ENCODE measurements at places on chromosomes 4 and X.

- no peak for DNase-seq
Measured at GRCh38 chr4:174281182-174281737, 2.2 kb downstream of the FBXO8 start.

DNA sequence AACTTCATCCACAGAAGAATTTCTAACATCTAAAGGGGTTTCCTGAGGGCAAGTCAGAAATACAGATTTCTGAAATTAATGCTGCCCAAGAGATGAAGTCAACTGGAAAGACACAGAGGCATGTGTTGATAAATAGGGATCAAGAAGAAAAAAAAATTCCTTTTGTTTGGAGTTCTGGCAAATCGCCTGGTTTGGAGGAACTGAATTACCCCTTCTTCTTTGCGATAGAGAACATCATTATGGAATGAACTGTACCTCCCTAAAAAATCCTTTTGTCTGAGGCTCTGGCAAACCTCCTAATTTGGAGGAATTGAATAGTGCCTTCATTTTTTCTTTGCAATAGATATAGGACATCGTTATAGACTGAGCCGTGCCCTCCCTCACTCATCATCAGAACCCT lies 200.9 kb downstream of the DHRSX start:
- no peak for DNase-seq

- DNase-seq, result no peak
Measured at GRCh38 chr4:189597341-189597740, 343.3 kb upstream of the FRG1 start.

- no peak for DNase-seq
Measured at GRCh38 chr4:183260491-183261151, 59.5 kb downstream of the CLDN22 start.

- DNase-seq, result no peak
Measured at GRCh38 chr4:76688619-76689144, 209.3 kb downstream of the SOWAHB start.

GRCh38 chr4:41442810-41443209 lies 95.1 kb upstream of the LIMCH1 start:
- DNase-seq, result no peak

GRCh38 chr4:159103384-159103990 lies 608 bp downstream of the RAPGEF2 start:
- DNase-seq, result peak; percentile 63

- DNase-seq, result no peak
Measured at GRCh38 chr4:76637712-76638361, 202.8 kb downstream of the SHROOM3 start.

DNA sequence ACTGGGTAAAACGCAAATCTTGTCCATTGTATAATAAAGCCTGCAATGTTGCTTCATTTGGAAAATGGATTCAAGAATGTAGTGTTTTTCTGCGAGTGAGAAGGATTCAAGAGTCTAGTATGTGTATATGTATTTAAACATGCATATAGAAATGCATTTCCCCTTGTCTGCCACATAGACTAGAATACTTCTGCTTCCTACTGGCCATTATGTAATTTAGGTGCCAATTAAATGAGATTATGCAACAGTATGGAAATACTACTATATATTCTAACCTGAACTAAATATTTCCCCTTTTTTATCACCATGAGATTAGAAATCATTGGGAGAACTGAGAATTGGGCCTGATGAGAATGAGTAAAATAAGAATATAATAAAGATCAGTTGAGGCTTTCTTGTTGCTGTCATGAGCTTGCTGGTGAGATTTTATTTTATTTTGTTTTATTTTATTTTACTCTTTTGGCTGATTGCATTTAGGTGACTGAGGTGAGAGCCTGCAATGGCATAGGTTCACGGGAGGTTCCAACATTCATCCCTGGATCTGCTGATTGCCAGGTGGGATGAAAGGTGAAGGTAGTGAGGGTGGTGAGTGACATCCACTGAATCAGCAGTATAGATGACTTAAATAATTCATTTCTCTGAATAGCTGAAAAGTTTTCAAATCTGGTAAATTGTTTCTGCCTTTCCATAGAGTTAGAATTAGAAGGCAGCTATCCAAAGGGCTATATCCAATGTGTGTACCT lies 95.6 kb upstream of the SLC4A4 start:
- DNase-seq, result no peak

DNA sequence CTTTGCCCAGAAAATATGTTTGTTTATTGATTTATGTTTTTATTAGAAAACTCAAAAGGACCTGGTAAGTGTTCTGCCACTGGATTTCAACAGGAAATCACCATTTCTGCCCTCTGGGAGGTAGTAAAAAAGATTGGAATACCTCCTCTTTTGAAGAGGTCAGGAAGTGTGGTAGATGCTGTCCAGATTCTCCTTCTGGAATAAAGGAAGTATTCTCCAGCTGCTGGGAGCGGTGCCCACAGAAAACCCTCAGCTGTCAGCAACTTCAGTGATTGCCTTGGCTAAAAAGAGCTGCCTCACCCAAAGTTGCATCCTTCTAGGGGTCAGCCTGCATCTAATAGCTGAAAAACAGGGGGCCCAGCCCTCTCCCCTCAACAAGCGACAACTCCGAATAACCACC lies 13.8 kb upstream of the ZNF674 start:
- no peak for DNase-seq

GRCh38 chr4:88820698-88821415 lies 123.2 kb upstream of the NAP1L5 start:
- DNase-seq, result no peak

- DNase-seq, result no peak
Measured at GRCh38 chr4:149910177-149910576, 94.5 kb upstream of the IQCM start.

DNA sequence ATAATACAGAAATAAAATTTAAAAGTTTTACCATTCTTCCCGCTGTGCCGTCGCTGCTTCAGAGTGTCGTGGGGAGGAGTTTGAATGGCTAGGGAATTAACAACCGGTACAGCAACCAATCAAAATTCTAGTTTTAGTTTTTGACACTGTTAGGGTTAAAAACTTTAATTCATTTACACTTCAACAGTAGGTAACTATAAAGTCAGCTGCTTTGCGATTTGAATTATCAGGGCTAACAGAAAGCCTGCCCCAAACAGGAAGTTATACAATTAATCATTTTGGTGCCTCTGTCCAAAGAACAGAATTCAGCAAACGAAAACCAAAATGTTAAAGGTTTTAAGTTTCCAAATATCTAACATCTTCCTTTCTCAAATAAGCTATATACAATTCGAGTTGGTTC lies 2.3 kb downstream of the HNRNPD start:
- DNase-seq, result no peak

DNA sequence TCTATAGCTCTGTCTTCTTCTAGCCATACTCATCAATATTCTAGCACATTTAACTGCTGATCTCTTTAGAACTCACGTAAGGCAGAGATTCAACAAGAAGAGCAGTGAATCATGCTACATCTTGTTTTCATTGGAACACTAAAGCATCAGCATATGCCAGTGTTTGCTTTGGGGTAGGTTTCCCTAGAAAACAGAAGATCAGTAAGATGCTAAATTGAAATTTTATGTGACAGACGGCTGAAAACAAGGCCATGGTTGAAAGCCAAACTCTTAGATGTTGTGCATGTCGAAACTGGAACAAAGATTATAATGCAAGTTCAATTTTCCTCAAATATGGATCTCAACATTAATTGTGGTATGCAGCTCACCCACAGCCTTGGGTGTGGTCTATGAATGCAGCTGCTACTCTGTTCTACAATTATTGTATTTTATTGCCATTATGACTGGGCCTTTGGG lies 107.6 kb downstream of the PDLIM5 start:
- no peak for DNase-seq
